ENCODE measurements at places on chromosomes 1 and 21.

DNA sequence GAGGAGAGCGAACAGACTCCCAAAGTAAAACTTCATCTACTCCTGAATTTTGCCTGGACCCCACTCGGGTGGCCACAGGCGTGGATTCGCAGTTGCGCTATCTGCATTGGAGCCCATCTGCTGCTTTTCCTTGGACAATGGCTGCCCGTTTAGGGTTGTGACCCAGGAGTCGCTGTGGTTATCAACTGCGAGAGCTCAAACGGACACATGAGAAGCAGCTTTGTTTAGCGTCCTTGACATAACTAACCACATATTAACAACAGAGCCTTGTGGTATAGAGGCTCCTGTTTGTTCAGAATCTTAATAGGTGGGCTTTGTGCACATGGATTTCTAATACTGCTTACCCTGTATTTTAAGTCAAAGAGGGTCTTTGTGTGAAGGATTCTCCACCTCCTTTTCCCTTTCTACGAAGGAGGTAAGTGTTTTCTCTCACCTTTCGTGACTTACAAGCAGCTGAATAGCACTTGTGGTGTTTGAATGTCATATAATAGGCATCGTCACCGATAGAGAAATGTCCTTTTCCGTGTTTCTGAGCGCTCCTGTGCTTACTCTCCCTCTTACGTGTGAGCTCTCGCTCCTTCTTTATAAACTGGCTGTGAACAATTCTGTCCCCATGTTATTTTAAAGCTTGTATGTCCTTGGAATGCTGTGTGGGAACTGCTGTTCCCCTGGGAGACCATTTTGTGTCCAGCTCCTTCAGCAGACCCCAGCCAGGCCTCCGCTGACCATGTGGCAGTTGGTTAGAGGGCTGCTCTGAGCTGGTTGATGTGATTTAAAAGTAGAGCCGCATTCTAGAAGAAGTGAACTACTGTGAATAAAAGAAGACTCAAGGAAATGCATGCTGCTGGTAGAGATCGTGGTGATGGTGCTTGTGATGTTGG, 441.4 kb downstream of the RPS6KC1 start:
- no peak for DNase-seq

DNA sequence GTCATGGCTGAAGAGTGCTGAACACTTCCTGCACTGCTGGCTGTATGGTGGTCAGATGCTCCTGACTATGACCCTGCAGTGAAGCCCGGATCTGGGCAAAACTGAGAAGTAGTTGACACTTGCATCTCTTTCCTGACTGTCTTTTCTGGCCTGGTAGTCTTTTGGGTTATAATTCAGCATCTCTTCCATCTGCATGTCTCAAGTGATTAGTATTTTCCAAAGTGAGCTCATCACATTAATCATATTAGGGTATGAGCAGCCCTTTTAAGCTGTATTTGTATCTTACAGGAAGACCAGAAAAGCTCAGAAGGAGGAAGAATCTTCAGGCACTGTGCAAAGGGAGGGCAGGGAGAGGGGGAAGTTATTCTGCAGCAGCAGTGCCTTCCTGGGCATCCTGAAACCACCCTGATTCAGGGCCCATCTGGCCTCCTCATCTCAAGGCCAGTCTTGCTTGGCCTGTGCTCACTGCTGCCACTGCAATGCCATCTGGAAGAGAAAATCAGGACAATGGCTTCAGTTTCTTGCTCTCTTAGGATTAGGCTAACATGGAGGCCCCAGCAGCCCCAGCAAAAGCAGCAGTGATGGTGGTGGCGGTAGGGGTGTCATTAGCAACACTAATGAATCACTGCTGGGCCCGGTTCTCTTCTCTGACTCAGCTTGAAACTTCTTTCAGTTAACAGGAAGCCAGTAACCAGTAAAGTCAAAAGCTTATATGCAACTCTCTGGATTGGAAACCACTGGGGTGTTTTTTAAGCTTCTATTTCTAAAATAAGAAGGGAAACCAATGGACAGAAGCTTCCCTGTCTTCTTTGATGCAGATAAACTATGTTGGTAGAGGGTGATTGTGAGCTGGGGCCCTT, 63.3 kb upstream of the WDR26 start:
- no peak for DNase-seq

GRCh38 chr1:82946096-82946605, 1052.8 kb downstream of the TTLL7 start:
- no peak for DNase-seq

GRCh38 chr1:8009043-8010002, 16.8 kb downstream of the ERRFI1 start:
- no peak for DNase-seq

Measured in Right ventricle myocardium superior (tissue), 1 donor.